Endothelial cell (in vitro differentiated cells): ENCODE measurements at places on chromosomes 5 and 9. TPM values are rescaled to one million over a fixed set of nuclear protein-coding genes. Genes with fewer than 3 reads are reported as not detected.

Gene PCDHGB1
- 3.1 TPM for total RNA-seq

Gene TUSC1
- 3.8 TPM for total RNA-seq

Gene KCNN2
- 2.4 TPM for total RNA-seq

Gene PHF24
- total RNA-seq: 0.13 TPM

Gene TMEM203
- 27.4 TPM for total RNA-seq

Gene SOX30
- 0.15 TPM for total RNA-seq

Gene FKBP15
- total RNA-seq: 30.2 TPM

Gene SLC25A2
- total RNA-seq: 0.62 TPM

Gene C9orf50
- total RNA-seq: not detected

Gene ZNF462
- 98.3 TPM for total RNA-seq

Gene ST6GALNAC4
- 25.0 TPM for total RNA-seq

Gene DNAH5
- 0.80 TPM for total RNA-seq

Gene NUTM2G
- not detected for total RNA-seq

Gene PCDHB9
- total RNA-seq: 15.2 TPM

Gene STPG3
- total RNA-seq: not detected

Gene CENPH
- total RNA-seq: 13.1 TPM

Gene SREK1IP1
- 28.8 TPM for total RNA-seq

Gene GALNT12
- total RNA-seq: 1.7 TPM

Gene PCDHB10
- total RNA-seq: 10.3 TPM

Gene ADRB2
- total RNA-seq: 0.36 TPM

Gene PCDHA6
- 2.3 TPM for total RNA-seq

Gene LMAN2
- total RNA-seq: 137 TPM

Gene BTNL3
- total RNA-seq: 0.36 TPM

Gene ENG
- 113 TPM for total RNA-seq

Gene ANKH
- total RNA-seq: 61.8 TPM

Gene JAKMIP2
- 4.3 TPM for total RNA-seq

Gene SLC6A7
- not detected for total RNA-seq

Gene FRRS1L
- total RNA-seq: 0.03 TPM

Gene ANGPTL2
- 5.7 TPM for total RNA-seq

Gene OMD
- total RNA-seq: not detected

Gene CEP120
- 13.6 TPM for total RNA-seq

Gene ITK
- total RNA-seq: not detected

Gene TXNDC8
- not detected for total RNA-seq

Gene UBAC1
- 46.8 TPM for total RNA-seq

Gene LHX3
- total RNA-seq: not detected

Gene GRXCR2
- total RNA-seq: not detected

Gene CDC23
- total RNA-seq: 40.8 TPM

Gene CATSPER3
- 0.33 TPM for total RNA-seq

Gene TAF11L10
- total RNA-seq: not detected

Gene PCDHGB5
- 5.5 TPM for total RNA-seq

Gene ZBTB6
- total RNA-seq: 7.4 TPM

Gene FCN1
- total RNA-seq: not detected

Gene PDGFRB
- total RNA-seq: 23.7 TPM

Gene IL7R
- total RNA-seq: 0.54 TPM

Gene MUSK
- total RNA-seq: not detected

Gene CTSL
- 90.6 TPM for total RNA-seq

Gene CER1
- total RNA-seq: 5.2 TPM

Gene INSL4
- total RNA-seq: not detected

Gene PCDHA9
- total RNA-seq: 1.7 TPM

Gene FBXW5
- 100.0 TPM for total RNA-seq

Gene NR2F1-AS1
- 6.4 TPM for total RNA-seq

Gene MSX2
- 0.56 TPM for total RNA-seq

Gene GABRG2
- 0.51 TPM for total RNA-seq

Gene FAT2
- total RNA-seq: 0.13 TPM

Gene MEIKIN
- not detected for total RNA-seq

Gene PIP5K1B
- 1.8 TPM for total RNA-seq

Gene IRX4
- total RNA-seq: 0.72 TPM
